Activated CD8-positive, alpha-beta memory T cell treated with anti-CD3 and anti-CD28 coated beads, Interleukin-2, amount 10 ng/mL, durations not matched to agents 7 days and 5 days (primary cell): ENCODE measurements at places on chromosomes 7 and 10. TPM values are rescaled to one million over a fixed set of nuclear protein-coding genes. Genes with fewer than 3 reads are reported as not detected.
A peak's percentile ranks its signal among the peaks of the same experiment; 100 is the strongest.

The STRIP2 gene
- total RNA-seq: 15.6 TPM

DNA sequence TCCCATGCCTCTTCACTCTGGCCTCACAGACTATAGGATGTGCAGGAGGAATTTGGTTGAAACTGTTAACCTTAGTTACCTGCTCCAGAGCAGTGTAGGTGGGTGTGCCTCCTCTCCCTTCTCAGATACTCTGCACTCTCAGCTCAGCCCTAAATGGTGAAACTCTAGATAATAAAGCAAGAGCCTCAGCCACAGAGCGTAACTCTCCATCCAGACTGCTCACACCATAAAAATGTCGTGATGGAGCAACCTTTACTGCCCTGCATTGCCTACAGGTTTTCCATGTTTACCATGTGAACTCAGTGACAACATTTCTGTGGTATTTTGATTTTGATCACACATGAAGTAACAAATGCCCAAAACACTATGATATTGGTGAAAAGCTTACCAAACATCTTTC lies 227.7 kb downstream of the CREB5 start:
- H3K4me3 ChIP-seq: no peak overlapping the region
- H3K27me3 ChIP-seq: no peaks in the 10 kb centered on the region
- DNase-seq: no peak
- H3K36me3 ChIP-seq: no peaks in the 10 kb centered on the region

The SPDYE9 gene
- not detected for total RNA-seq

GRCh38 chr10:48508791-48509772 lies 95.8 kb downstream of the ARHGAP22 start:
- peaks cover 19% of the 10 kb centered on the region for H3K27me3 ChIP-seq
- no peak overlapping the region for H3K27ac ChIP-seq
- H3K36me3 ChIP-seq: no peaks in the 10 kb centered on the region
- no peak overlapping the region for H3K4me3 ChIP-seq
- peak; percentile 26 for DNase-seq
- no peaks in the 10 kb centered on the region for H3K4me1 ChIP-seq

DNA sequence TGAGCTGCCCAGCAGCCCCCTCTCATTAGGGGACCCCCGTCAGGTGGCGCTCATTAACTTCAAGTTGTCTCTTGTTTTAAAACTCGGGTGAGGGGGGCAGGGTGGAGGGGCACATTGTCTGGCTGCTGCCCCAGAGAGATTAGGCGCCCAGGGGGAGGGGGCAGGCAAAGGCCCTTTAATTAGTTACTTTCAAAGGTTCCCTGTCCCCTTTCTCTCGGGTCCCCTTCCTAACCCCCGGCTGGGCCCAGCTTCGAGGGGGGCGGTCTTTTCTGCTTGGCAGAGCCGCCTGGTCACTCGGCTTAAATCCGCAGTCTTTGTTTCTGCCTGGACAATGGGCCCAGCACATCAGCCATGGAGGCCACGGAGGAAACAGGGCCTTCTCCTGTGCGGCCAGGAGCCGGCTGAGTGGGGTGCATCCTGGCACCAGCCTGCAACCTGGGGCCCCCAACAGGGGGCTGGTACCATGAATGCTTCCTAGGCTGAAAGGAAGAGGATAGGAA lies 38.9 kb upstream of the SLF2 start:
- H3K4me1 ChIP-seq: no peaks in the 10 kb centered on the region
- no peak overlapping the region for H3K4me3 ChIP-seq
- no peak overlapping the region for H3K27ac ChIP-seq

- no peak for DNase-seq
- no peak overlapping the region for H3K4me3 ChIP-seq
- no peaks in the 10 kb centered on the region for H3K4me1 ChIP-seq
Measured at GRCh38 chr10:115171392-115171960, 78.3 kb downstream of the ATRNL1 start.

DNA sequence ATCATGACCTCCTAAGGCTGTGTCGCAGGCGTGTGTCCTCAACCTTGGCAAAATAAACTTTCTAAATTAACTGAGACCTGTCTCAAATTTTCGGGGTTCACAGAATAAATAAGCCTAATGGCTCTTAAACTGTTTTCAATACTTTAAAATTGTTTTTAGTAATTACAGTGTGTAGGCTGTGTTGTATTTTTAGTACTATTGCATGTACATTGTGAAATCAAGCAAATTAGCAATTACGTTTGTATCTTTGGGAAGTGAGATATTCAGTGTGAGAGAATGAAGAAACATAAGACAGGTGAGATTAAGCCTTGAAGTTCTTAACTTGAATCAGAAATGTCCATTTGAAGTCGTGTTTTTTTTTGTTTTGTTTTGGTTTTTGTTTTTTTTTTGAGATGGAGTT lies 4.8 kb upstream of the AKR1B10 start:
- no peaks in the 10 kb centered on the region for H3K36me3 ChIP-seq
- H3K27me3 ChIP-seq: peaks cover 31% of the 10 kb centered on the region
- DNase-seq: no peak
- no peak overlapping the region for H3K4me3 ChIP-seq

The HOXA1 gene
- 0.28 TPM for total RNA-seq

DNA sequence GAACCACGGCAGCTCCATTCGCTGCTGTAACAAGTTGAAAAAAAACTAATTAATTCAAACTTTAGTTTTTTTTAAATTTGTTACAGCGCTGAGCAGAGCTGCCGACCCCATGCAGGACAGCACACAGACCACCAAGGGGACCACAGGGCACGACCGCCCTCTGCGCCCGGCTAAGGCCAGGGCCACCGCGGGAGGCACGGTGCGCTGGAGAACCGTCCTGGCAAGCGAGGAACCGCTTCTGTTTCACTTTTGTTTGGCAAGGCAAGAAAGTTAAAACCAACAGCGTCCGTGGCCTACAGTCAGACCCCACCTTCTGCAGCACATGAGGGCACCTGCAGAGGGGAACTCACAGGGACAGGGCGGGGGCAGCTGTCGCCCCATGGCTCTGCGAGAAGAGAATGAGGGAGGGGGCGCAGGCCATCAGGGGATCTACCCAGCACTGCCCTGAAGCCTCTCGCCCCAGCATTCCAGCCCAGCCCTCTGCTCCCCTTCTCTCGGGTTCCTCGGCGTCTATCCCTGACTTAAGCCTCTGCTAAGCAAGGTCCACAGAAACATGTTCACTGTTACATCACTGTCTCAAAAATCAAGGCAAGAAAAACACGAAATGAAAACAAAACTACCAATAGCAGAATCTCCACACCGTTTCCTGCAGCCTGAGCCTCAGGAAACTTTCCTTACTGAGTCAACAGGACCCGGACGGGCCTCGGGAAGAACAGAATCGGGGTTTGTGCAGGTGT lies 204.4 kb downstream of the DIP2C start:
- peaks cover 3% of the 10 kb centered on the region for H3K27me3 ChIP-seq
- no peaks in the 10 kb centered on the region for H3K36me3 ChIP-seq
- peak; percentile 61 for DNase-seq
- peaks cover 8% of the 10 kb centered on the region for H3K4me1 ChIP-seq
- H3K27ac ChIP-seq: peak overlapping the region; percentile 87

DNA sequence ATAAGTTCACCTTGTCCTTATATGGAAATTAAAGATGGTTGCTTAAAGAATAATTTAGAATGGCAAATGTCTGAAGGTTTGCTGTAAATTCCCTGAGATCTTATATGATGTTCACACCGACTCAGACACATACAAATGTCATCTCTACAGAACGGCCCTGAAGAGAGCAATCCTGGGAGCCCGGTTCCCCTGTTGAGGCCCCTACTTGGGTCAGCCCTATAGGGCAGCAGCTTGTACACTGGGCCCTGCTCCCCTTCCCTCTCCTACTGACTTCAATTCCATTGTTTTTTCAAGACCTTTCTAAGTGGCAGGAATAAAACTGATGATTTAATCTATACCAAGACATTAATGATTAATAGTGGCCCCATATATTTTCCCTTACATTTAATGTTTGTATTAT lies 813.3 kb upstream of the C7orf33 start:
- H3K27ac ChIP-seq: no peak overlapping the region
- H3K4me3 ChIP-seq: no peak overlapping the region
- H3K36me3 ChIP-seq: no peaks in the 10 kb centered on the region
- no peaks in the 10 kb centered on the region for H3K27me3 ChIP-seq
- no peak for DNase-seq

The SSC4D gene
- total RNA-seq: 0.23 TPM

- H3K4me1 ChIP-seq: peaks cover 3% of the 10 kb centered on the region
- no peaks in the 10 kb centered on the region for H3K27me3 ChIP-seq
- no peak for DNase-seq
- H3K27ac ChIP-seq: no peak overlapping the region
- no peak overlapping the region for H3K4me3 ChIP-seq
Measured at GRCh38 chr7:16739863-16740622, 13.5 kb upstream of the TSPAN13 start.

GRCh38 chr10:107056182-107056581 lies 108.3 kb downstream of the SORCS1 start:
- H3K4me3 ChIP-seq: no peak overlapping the region
- no peak overlapping the region for H3K27ac ChIP-seq
- no peaks in the 10 kb centered on the region for H3K27me3 ChIP-seq
- H3K4me1 ChIP-seq: no peaks in the 10 kb centered on the region
- no peaks in the 10 kb centered on the region for H3K36me3 ChIP-seq

DNA sequence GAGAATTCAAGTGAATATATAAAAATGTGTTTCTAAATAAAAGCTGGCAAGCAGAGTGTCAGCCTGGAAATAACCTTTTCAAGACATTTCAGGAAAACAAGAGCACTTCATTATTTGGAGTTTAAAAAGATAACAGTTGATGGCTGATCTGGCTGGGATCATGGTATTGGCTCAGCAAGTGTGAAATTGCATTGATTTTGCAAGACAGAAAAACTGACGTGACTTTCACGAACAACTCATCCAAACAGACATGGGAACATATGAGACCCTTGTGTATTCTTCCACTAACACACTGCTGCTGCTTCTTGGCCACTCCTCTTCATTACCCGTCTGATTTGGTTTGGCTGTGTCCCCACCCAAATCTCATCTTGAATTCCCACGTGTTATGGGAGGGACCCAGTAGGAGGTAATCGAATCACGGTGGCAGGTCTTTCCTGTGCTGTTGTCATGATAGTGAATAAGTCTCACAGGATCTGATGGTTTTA lies 108.5 kb downstream of the RAB18 start:
- H3K27ac ChIP-seq: no peak overlapping the region
- DNase-seq: no peak
- H3K4me3 ChIP-seq: no peak overlapping the region
- no peaks in the 10 kb centered on the region for H3K4me1 ChIP-seq
- peaks cover 3% of the 10 kb centered on the region for H3K27me3 ChIP-seq

DNA sequence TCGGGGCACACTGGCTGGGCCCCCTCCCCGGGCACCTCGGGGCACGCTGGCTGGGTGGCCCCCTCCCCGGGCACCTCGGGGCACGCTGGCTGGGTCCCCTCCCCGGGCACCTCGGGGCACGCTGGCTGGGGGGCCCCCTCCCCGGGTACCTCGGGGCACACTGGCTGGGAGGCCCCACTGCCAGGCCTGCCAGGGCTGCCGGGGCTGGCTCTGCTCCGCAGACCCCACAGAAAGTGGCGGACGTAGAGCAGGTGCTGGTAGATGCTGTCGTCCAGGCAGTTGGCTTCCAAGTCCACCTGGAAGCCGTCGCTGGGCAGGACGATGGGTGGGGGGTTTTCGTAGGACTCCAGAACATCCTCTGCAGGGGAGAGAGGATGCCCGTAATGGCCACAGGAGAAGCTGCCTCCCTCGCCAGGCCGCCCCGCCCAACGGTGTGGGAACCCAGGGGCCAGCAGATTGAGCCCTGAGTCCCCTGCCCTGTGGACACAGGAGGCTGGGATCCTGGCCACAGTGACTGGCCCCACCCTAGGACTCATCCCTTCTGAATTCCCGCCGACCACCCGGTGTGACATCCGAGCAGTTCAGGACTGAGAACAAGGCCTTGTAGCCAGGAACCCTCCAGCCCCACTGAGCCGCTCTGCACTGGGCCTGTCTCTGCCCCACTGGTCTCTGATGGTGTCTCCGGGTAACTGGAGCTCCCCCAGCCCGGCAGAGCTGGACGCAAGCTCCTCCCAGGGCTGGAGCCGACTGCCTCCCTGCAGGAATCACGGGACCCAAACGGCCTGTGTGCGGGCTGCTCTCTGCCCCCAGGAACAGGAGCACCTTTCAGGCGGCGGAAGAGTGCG lies 28.2 kb downstream of the AP5Z1 start:
- no peak overlapping the region for H3K27ac ChIP-seq
- no peak overlapping the region for H3K4me3 ChIP-seq
- H3K27me3 ChIP-seq: peaks cover 16% of the 10 kb centered on the region
- no peaks in the 10 kb centered on the region for H3K4me1 ChIP-seq
- no peaks in the 10 kb centered on the region for H3K36me3 ChIP-seq

GRCh38 chr10:36188080-36188453 lies 546.0 kb upstream of the FZD8 start:
- no peaks in the 10 kb centered on the region for H3K4me1 ChIP-seq
- no peaks in the 10 kb centered on the region for H3K27me3 ChIP-seq
- no peaks in the 10 kb centered on the region for H3K36me3 ChIP-seq

DNA sequence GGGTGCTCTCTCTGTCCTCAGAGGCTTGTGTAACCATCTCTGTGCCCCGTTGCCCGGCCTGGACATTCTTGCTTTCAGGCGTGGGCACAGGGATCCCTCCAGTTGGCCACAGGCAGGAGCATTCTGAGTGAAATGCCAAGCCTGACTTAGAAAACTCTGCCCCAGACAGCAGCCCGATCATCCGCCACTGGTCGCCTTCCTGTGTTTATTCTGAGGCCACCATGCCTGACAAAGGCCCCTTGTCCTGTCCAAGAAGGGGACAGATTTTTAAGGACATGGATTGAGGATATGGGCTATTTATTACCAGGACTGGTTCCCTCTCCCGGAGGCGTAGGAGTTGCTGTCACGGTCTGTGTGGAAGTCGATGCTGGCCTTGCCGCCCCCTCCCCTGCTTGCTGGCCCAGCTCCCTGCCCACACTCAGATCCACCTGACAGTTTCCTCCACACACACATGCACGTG lies 54.3 kb downstream of the SPOCK2 start:
- no peaks in the 10 kb centered on the region for H3K36me3 ChIP-seq
- H3K27ac ChIP-seq: no peak overlapping the region
- H3K27me3 ChIP-seq: peaks cover 8% of the 10 kb centered on the region
- H3K4me1 ChIP-seq: no peaks in the 10 kb centered on the region
- H3K4me3 ChIP-seq: no peak overlapping the region
- no peak for DNase-seq

- H3K4me1 ChIP-seq: peaks cover 7% of the 10 kb centered on the region
- H3K4me3 ChIP-seq: no peak overlapping the region
Measured at GRCh38 chr10:28788252-28788651, 110.9 kb downstream of the BAMBI start.

DNA sequence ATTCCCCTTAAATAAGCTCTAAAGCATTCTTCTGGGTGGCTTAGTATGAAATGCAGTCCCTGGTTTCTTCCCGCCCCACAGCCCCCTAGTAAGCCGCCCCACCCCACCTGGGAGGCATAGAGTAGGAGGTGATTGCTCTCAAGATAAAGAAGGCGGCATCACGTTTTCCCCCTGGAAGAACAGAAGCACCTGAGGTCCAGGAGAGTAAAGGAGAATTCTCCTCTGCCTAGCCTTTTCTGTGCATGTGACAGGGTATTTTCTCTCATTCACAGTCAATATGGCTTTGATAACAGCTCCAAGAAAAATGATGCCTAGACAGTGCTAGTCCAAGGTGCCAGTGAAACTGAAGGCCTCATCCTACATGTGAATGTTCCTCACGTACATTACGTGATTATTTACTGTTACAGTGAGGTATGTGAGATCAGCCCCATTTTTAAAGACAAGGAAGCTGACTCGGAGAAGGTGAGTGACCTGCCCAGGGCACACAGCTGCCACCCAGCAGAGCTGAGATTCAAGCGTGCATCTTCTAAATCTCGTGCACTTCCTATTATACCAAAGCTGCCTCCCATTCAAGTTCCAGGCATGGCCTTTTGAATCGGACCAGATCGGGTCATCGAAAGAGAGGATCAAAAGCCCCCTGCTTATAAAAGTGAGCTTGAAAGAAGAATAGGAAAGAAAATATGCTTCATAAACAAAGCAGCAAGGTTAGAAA lies 59.4 kb downstream of the FAM171A1 start:
- H3K4me1 ChIP-seq: no peaks in the 10 kb centered on the region
- no peaks in the 10 kb centered on the region for H3K36me3 ChIP-seq
- H3K4me3 ChIP-seq: no peak overlapping the region
- DNase-seq: no peak
- H3K27me3 ChIP-seq: peaks cover 2% of the 10 kb centered on the region
